ENCODE measurements at places on chromosomes 2 and 18. TPM values are rescaled to one million over a fixed set of nuclear protein-coding genes. Genes with fewer than 3 reads are reported as not detected.
A peak's percentile ranks its signal among the peaks of the same experiment; 100 is the strongest.

DNA sequence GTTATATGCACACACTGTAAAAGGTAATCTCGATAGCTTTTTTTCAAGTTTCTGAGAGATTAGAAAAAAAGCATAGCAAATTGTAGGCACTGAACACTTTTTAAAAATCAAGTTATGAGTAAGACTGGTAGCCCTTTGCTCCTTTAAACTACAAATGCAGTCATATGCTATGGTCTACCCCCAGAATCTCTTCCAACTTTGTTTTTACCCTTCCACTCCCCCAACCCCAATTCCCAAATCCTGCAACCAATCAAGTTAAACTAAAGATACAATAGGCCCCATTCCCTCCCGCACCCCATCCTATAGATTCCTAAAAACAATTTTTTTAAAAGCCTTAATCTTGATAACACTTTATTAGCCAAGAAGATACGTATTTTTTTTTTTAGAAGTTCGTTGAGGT, 752 bp upstream of the BAZ2B start:
- H3K4me1 ChIP-seq: no peaks in the 10 kb centered on the region
- no peaks in the 10 kb centered on the region for H3K36me3 ChIP-seq
- no peak for DNase-seq
- H3K4me3 ChIP-seq: peak overlapping the region; percentile 56

DNA sequence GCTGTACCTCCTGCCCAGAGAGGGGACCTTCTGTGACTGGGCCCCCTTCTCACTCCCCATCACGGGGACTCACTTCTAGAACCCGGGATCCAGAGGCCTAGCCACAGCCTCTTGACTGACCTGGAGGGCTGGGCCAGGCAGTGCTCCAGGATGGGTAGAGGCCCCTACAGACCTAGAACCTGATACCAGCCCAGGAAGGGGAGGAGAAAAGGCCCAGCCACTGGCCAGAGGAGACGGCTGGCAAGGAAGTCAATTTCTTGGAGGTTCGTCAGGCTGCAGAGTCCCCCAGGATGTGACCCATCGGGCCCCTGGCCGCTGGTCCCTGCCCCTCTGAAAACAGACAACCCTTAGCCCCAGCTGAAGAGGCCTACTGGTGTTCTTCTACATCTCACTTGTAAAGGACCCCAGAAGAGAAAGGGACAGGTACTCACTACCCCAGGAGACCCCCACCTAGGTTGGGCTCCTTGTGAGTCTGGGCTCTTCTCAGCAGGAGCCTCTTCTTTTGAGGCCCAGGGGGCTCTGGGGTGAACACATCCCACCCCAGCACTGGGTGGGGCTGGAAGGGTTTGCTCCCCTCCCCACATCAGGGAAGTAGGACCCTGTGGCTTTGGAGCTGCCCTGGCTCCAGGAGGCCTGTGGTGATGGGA, 86.0 kb downstream of the STPG4 start:
- no peaks in the 10 kb centered on the region for H3K27me3 ChIP-seq
- H3K36me3 ChIP-seq: no peaks in the 10 kb centered on the region
- H3K4me1 ChIP-seq: peaks cover 50% of the 10 kb centered on the region
- no peak overlapping the region for H3K4me3 ChIP-seq

DNA sequence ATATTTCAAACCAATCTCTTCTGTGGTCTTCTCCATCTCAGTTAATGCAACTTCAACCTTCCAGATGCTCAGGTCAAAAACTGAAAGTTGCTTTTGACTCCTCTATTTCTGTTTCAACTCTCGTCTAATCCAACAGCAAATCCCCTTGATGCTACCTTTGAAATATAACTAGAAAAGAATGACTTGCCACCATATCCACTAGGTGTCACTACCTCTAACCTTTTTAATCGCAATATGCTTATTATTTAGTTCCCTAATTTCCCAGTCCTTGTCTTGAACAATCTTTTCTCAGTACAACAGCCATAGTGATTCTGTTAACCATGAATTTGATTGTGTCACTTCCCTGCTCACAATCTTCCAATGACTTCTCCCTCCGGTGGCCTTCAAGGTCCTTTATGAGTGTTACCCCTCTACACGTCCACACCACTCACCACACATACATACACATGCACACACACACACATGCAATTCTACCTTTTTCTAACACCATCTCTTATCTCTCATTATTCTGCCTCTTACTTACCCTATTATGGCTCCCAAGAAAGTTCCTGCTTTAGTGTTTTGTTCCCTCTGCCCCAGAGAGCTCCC, 245.5 kb upstream of the KCNJ3 start:
- H3K27me3 ChIP-seq: no peaks in the 10 kb centered on the region
- no peak overlapping the region for H3K4me3 ChIP-seq
- no peak for DNase-seq
- no peaks in the 10 kb centered on the region for H3K36me3 ChIP-seq
- no peaks in the 10 kb centered on the region for H3K4me1 ChIP-seq
- no peak overlapping the region for H3K27ac ChIP-seq

GRCh38 chr18:69528435-69528834, 127.7 kb downstream of the DOK6 start:
- no peak overlapping the region for H3K4me3 ChIP-seq
- no peaks in the 10 kb centered on the region for H3K4me1 ChIP-seq
- no peaks in the 10 kb centered on the region for H3K36me3 ChIP-seq
- no peaks in the 10 kb centered on the region for H3K27me3 ChIP-seq

GRCh38 chr2:8612734-8613179, 69.1 kb upstream of the ID2 start:
- no peaks in the 10 kb centered on the region for H3K36me3 ChIP-seq
- DNase-seq: no peak
- no peaks in the 10 kb centered on the region for H3K27me3 ChIP-seq
- no peak overlapping the region for H3K4me3 ChIP-seq
- no peaks in the 10 kb centered on the region for H3K4me1 ChIP-seq

DNA sequence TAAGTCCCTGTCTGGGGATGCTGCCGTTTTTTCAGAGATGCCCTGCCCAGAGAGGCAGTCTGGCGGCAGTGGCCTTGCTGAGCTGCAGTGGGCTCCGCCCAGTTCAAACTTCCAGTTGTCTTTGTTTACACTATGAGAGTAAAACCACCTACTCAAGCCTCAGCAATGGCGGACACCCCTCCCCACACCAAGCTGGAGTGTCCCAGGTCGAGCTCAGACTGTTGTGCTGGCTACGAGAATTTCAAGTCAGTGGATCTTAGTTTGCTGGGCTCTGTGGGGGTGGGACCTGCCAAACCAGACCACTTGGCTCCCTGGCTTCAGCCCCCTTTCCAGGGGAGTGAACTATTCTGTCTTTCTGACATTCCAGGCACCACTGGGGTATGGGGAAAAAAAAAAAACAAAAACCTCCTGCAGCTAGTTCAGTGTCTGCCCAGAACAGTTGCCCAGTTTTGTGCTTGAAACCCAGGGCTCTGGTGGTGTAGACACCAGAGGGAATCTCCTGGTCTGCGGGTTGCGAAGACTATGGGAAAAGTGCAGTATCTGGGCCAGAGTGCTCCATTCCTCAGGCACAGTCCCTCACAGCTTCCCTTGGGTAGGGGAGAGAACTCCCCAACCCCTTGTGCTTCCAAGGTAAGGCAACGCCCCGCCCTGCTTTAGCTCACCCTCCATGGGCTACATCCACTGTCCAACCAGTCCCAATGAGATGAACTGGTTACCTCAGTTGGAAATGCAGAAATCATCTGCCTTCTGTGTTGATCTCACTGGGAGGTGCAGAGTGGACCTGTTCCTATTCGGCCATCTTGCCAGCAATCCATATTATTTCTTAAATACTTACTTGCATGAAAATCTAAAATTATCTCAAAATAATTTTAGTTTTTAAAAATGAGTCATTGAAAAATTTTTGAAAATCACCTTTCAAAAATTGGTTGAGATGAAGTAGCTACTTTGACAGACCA, 338.0 kb downstream of the OSR1 start:
- DNase-seq: no peak
- H3K4me3 ChIP-seq: no peak overlapping the region
- no peaks in the 10 kb centered on the region for H3K4me1 ChIP-seq

ANKAR gene
- 2.6 TPM for total RNA-seq

DNA sequence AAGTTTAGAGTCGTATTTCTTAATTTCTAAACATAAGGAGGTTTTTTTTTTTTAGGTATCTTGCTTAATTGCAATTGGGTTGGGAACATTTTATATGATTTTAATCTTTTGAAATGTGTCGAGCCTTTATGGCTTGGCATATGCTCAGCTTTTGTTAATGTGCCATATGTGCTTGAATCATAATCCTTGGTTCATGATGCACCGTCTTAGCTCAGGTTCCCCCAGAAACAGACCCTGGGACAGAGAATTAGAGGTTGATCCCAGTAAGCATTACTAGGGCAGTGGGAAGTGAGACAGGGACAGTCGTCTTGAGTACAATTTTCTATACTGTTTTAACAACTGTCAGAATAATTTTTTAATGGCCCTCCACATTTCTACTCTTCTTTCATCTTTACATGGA, 9.3 kb downstream of the CHCHD5 start:
- H3K36me3 ChIP-seq: no peaks in the 10 kb centered on the region
- no peak overlapping the region for H3K4me3 ChIP-seq
- DNase-seq: no peak
- no peaks in the 10 kb centered on the region for H3K4me1 ChIP-seq
- H3K27ac ChIP-seq: no peak overlapping the region

GRCh38 chr2:216653093-216653799, 20.0 kb downstream of the IGFBP2 start:
- no peaks in the 10 kb centered on the region for H3K36me3 ChIP-seq
- H3K27me3 ChIP-seq: no peaks in the 10 kb centered on the region
- H3K4me3 ChIP-seq: no peak overlapping the region

- no peak for DNase-seq
- no peaks in the 10 kb centered on the region for H3K4me1 ChIP-seq
- H3K36me3 ChIP-seq: no peaks in the 10 kb centered on the region
- no peaks in the 10 kb centered on the region for H3K27me3 ChIP-seq
- H3K27ac ChIP-seq: no peak overlapping the region
- no peak overlapping the region for H3K4me3 ChIP-seq
Observed at GRCh38 chr18:73954268-73954667, 193.4 kb downstream of the FBXO15 start.

DNA sequence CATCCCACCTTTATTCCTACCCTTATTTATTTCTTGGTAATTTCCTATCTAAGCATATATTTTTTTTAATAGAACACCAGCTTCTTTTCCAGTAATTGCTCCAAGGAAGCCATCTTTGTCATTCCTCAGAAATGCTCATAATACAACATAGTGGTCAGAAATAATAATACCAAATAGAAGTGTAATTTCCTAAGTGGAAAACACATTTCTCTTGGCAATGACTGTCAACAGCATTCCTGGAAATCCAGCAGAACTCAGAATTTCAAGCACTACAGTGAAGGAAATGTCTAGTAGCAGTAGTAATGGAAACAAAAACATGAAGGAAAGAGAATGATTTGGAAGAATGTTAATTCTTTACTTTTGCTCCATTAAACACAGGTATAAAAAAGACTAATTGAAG, 56.6 kb downstream of the GDF7 start:
- no peak overlapping the region for H3K4me3 ChIP-seq
- no peaks in the 10 kb centered on the region for H3K4me1 ChIP-seq
- no peaks in the 10 kb centered on the region for H3K27me3 ChIP-seq
- DNase-seq: no peak
- H3K27ac ChIP-seq: no peak overlapping the region

- no peaks in the 10 kb centered on the region for H3K27me3 ChIP-seq
- no peak overlapping the region for H3K27ac ChIP-seq
- no peak overlapping the region for H3K4me3 ChIP-seq
- DNase-seq: no peak
Observed at GRCh38 chr2:174036825-174037224, 71.7 kb upstream of the SP3 start.

MYL1 gene
- 0.88 TPM for total RNA-seq

POTEC gene
- total RNA-seq: not detected

DNA sequence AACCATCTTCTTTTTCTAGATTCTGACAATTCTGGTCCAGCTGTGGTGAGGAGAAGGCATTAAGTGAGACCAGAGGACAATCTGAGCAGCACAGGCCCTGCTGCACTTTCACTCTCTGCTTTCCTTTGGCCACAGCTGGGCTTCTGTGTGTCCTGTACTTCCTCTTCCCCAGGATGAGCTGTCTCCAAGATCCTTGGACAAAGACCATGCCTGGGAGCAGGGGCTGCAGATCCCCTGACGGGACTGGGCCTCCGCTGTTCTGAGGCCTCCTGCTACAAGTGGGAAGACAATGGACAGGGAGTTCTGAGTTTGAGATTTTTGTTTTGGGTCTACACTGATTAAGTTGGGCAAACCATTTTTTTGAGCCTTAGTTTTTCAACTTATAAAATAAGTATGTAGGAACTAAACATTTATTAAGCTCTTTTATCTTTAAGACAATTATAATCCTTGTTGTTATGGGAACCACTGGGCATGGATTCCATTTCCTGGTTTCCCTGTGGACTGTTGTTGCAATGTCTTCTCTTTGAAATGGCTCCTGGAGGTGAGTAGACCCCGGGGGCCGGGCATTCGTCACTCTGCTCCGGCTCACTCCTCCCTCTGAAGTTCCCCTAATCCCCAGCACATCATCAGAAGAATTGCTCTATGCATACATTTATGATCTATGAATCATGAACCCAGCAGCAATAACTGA, 266.6 kb downstream of the ACTR3 start:
- no peak for DNase-seq
- H3K4me3 ChIP-seq: no peak overlapping the region
- H3K27ac ChIP-seq: no peak overlapping the region

DNA sequence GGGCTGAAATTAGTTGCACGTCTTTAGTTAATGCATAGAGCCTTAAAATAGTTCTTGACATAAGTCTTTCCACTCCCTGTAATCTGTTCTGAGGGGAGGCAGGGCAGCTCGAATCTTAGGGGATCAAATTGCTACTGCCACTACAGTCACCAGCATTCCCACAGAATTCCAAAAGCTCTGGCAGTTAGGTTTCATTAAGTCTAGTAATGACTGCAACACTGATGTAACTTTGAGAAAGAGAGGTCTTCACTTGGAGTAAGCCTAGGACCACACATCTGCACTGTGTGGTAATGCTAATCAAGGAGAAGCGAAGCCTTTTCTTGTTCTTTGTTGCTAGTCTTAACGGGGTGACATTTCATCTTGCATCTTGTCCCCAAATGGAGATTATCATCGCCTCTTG, 19.3 kb upstream of the NCK2 start:
- no peak overlapping the region for H3K4me3 ChIP-seq
- H3K4me1 ChIP-seq: no peaks in the 10 kb centered on the region
- no peak overlapping the region for H3K27ac ChIP-seq
- no peaks in the 10 kb centered on the region for H3K27me3 ChIP-seq

- DNase-seq: peak; percentile 57
- H3K4me1 ChIP-seq: no peaks in the 10 kb centered on the region
- H3K27me3 ChIP-seq: no peaks in the 10 kb centered on the region
- H3K36me3 ChIP-seq: no peaks in the 10 kb centered on the region
- no peak overlapping the region for H3K4me3 ChIP-seq
- no peak overlapping the region for H3K27ac ChIP-seq
Observed at GRCh38 chr2:178891265-178891958, 84.2 kb upstream of the TTN start.
